ENCODE measurements at places on chromosomes 4 and X.
A peak's percentile ranks its signal among the peaks of the same experiment; 100 is the strongest.

DNA sequence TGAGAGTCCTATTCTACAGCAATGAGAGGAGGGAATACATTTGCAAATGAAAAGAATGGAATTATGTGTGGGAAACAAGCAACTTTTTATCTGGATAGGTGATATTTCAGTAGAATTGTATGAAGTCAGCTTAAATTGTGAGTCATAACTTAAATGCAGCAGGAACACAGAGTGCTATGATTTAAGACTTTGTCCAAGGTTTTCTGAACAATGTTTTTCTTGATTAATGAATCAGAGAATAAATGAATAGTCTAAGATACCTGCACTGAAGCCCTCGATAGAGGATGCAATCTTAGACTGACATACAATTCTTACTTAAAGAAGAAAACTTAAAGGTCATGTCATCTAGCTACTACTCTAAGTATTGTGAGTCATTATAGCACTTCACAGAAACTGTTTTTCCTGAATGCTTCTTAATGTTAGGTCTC is 8.0 kb downstream of the ARHGEF38 start:
- DNase-seq = no peak

GRCh38 chr4:108794136-108794535 is 31.3 kb upstream of the ETNPPL start:
- DNase-seq = no peak

DNA sequence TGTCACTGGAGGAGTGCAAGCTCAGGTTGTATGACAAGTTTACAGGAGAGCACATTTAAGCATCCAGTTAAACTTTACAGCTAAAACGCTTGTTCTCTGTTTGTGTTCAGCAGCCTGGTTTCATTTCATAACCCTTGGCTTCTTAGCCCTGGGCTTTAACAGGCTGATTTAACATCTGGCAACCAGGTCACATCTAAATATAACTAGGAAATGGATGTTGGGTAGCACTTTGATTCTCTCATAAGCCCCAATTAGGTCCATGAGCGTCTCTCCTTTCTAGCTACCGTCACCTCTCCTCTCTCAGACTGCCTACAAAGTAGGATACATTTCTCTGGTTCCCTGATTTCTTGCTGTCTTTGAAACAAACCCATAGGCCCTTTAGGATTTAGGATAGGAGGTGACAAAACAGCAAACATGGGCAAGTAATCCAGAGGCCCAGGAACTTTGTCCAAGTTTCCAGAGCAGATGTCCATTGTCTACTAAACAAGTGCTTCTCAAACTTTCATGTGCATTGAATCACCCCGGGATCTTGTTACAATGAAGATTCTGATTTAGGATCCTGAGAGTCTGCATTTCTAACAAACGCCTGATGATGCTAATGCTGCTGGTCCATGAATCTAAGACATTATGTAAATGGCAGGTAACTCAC is 22.5 kb downstream of the OTUD6A start:
- no peak for DNase-seq

DNA sequence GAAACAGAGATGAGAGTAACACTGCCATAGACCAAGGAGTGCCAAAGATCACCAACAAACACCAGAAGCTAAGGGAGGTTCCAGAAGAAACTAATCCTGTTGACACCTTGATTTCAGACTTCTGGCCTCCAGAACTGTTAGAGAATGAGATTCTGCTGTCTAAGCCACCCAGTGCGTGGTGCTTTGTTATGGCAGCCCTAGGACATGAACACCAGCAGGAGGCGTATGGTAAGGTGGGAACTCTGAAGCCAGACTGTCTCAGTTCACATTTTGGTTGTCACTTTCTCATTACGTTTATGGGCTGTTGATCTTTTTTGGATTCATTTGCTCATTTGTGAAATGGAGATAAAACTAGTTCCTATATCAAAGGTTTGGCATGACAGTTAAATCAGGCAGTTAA is 142.9 kb downstream of the DCHS2 start:
- no peak for DNase-seq

DNA sequence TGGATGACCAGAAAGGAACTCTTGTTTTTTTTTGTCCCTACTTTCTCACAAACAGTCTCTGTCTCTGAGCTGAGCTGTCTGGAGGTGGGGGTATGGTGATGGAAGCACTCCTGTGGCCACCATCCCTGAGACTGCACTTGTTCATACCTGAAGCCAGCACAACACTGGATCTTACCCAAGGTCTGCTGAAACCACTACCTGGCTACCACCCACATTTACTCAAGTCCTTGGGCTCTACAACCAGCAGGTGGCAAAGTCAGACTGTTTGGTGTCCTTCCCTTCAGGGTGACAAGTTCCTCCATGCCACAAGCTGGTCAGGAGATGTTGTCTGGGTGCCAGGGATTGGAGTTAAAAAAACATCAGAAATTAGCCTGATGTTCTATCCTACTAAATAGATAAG is 89.7 kb downstream of the NEXMIF start:
- no peak for DNase-seq

DNA sequence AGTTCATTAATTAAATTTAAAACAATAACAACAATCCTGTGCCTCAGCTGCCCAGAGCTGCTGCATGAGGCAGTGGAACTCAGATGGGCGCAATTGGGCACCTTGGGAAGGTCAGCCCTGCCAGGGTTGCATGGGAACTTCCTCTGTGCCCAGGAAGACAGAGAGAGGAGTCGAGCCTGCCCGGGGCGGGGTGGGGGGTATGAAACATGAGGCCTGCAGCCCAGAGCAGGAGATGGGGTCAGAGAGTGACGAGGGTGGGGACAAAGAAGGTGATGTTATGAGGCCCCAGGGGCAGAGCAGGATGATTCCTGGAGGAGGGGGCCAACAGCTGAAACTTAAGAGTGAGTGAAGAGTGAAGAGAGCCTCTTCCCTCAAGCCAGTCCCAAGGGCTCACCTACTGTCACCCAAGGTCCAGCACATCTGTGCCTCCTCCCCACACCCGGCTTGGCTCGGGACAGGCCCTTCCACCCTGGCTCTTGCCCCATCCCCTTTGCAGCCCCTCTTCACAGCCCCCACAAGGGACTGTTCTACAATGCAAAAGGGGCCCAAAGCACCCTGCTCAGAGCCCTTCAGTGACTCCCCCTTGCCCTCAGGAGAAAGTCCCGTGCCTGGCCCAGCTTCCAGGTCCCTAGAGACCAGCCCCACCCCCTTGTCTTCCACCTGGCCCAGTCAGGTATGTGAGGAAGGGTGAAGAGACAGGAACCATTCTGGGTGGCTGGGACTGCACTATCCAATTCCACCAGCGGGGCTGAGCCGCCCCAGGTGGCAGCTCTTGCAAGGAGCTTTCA is 31.4 kb downstream of the HMX1 start:
- DNase-seq = no peak

- DNase-seq = no peak
Measured at GRCh38 chr4:180285796-180286195, 1957.4 kb upstream of the TENM3 start.

- no peak for DNase-seq
Measured at GRCh38 chrX:50853399-50853798, 39.4 kb upstream of the SHROOM4 start.

DNA sequence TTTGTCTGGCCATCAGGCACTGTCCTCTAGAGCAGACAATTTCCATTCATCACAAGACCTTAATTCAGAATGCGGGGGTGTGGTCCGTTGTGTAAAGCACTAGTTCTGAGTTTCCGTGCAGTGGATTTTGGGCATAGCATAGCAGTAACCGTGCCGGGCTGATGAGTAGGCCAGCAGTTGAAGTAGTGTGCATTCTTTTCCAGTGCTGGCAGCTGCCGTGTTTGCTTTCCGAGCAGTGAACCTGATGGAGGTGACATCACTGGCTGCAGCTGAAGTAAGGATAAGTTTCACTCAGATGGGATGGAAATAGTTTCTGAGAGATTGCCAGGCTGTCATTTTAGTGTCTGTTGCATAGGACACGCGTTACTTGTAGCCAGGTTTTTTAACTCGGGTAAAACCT is 107.0 kb upstream of the STIM2 start:
- peak; percentile 46 for DNase-seq

GRCh38 chrX:130114141-130114588 is 3.9 kb upstream of the ELF4 start:
- DNase-seq = no peak

GRCh38 chr4:78665216-78665770 is 110.9 kb upstream of the BMP2K start:
- no peak for DNase-seq

GRCh38 chr4:69800599-69800998 is 40.2 kb upstream of the SULT1B1 start:
- no peak for DNase-seq

- no peak for DNase-seq
Measured at GRCh38 chr4:165360985-165361670, 17.7 kb upstream of the CPE start.

GRCh38 chrX:133215017-133215416 is 3.1 kb downstream of the TFDP3 start:
- DNase-seq = no peak

DNA sequence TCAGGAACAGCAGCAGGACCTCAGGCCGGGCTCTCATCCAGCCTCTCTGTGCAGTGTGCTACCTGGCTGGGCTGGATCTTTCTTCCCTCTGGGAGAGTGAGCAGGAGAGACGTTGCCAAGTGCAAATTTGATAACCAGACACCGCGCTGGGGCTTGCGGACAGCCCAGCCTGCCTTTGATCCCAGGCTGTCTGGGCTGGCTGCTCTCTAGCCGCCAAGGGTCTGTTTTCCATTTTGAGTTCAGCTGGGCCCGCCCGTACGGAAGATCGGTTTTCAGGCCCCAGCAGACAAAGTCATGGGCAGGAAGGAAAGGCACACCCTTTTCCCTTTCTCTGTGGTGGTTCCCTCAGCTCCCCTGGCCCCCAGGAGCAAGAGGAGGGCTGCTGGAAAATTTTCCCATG is 90.2 kb downstream of the CPZ start:
- DNase-seq = no peak

GRCh38 chr4:87848622-87849351 is 16.0 kb downstream of the MEPE start:
- DNase-seq = peak; percentile 78

DNA sequence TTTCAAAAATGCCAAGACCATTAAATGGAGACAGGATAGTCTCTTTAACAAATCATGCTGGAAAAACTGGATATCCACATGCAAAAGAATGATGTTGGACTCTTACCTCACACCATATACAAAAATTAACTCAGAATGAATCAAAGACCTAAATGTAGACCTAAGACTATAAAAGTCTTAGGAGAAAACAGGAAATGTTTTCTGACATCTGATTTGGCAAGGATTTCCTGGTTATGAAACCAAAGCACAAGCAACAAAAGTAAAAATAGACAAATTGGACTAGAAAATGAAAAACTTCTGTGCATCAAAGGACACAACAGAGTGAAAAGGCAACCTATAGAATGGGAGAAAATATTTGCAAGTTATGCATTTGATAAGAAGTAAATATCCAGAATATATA is 37.6 kb downstream of the ARFIP1 start:
- no peak for DNase-seq

DNA sequence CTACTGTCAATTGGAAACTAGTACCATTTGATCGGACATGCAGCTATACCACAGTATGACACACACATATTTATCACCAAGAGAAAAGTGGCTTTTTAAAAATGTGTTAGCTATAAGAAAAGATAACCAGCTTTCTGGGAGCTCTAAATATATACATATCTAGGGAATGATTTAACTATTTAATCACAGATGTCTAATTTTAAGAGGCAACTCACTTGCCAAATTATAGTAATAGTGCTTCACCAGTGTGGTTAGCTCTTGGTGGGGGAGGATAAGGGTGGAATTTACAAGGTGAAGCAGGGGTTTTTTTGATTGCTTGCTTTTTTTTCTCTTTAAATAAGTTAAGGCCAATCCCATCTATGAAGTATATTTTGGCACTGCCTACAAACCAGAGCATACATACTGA is 547.7 kb upstream of the DIPK2B start:
- no peak for DNase-seq

DNA sequence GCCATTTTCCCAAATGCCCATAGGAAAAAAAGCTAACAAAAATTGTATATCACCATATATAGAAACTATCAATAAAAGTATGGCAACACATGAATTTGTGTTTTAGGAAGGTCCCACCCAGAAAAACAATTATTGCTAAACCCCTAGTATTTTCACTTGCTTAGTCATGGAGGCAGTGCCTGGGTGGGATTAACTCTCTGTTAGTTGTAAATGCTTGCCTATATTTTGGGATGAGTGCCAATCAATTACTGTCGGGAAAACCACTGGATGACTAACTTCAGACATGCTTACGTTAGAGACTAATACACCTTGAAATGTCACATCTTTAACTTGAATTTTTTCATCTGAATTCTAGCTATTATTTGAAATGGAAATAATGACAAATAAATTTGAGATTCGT is 33.9 kb downstream of the TMPRSS11A start:
- no peak for DNase-seq

GRCh38 chrX:35291013-35291412 is 348.4 kb downstream of the FAM47B start:
- no peak for DNase-seq

DNA sequence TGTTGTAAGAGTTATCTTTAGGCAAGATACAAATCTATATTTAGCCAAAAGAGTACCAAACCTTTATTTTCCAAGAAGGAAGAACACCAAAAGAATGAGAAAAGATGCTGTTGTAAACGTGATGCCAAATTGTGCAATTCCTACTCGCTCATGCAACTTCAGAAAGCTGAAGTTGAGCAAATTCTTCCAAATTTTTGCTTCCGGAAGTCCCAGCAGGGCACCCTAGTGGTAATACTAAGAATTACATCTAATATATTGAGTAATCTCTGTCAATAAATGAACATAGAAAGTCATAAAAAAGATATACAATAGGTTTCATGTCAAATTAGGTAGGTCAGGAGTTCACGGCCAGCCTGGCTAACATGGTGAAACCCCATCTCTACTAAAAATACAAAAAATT is 36.0 kb upstream of the SMARCAD1 start:
- DNase-seq = no peak

GRCh38 chrX:124415115-124415800 is 68.9 kb downstream of the SH2D1A start:
- DNase-seq = no peak

DNA sequence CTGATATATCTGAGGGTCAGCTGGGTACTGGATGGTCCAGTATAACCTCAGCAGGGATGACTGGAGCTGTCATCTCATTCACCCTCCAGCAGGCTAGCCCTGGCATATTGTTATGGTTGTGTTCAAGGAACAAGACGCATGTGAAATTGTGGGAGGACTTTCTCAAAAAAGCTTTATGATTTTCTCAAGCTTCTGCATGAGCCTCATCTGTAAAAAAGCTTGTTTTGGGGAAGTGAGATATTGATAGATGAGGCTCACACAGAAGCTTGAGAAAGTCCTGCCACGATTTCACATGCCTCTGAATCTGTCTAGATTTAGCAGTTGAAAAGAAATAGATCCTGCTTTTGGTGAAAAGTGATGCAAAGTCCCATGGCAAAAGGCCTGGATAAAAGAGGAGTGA is 93.4 kb downstream of the SPCS3 start:
- DNase-seq = no peak

Measured in eye (tissue), 1 donor.